Dermis blood vessel endothelial cell (primary cell): ENCODE measurements at places on chromosomes 11 and 22.

DNA sequence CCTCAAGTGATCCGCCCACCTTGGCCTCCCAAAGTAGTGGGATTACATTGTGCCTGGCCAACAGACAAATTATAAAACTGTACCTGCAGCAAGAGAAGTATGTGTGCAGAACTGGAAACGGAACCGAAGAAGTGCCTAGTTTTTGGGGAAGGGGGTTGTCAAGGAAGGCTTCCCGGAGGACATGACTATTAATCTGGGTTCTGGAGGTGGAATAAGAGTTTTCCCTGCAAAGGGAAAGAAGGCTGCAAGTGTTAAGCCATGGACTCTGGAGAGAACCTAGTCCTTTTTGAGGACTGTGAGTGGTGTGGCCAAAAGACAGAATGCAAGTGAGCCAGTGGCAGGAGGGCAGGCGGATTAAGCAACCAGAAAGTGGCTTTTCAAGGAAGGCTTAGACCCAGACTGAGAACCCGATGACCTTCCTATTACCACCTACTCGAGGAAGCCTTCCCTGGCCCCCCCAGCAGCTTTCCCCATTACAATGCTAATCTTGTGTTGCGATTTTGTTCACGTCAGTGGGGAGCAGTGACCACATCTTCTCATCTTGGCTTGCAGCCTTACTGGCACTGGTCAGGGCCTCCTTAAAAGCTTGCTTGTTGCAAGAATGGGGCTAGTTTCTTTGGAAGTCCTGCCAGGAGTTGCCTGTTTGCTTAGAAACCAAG is 5.7 kb upstream of the SEPTIN3 start:
- DNase-seq = no peak

GRCh38 chr11:22800482-22800881 is 29.1 kb downstream of the SVIP start:
- no peak for DNase-seq

- DNase-seq = peak; percentile 50
Observed at GRCh38 chr11:70270877-70271648, 573 bp downstream of the PPFIA1 start.

- DNase-seq = no peak
Observed at GRCh38 chr22:27518531-27519340, 282.8 kb downstream of the MN1 start.

DNA sequence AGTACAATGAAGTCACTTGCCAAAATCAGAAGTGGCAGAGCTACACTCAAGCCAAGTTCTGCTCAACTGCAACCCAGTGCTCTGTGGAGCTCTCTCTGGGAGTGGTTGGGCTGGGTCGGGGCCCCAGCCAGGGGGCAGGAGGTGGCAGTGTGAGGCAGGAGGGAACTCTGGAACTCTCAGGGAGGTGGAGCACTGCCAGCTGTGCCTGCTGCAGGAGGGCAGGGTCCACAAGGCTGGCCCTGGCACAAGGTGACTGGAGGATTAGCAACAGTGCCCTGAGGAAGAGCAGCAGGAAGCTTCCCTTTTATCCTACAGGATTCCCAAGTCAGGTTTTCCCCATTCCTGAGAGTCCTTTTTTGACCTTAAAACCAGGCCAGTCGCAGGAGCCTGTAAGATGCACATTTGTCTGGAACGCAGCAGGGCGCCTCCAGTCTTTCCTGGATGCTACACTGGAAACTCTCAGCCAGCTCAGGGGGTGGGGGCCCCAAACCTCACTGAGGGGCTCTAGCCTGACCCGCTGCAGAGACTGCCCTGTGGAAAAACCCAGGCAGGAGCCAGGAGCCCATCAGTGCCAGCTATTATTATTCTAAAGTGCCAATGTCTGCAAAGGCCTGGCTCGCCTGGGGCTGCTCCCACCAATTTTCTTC is 31.8 kb downstream of the DKK3 start:
- peak; percentile 41 for DNase-seq
